ENCODE measurements at places on chromosomes 4 and X.

- DNase-seq = no peak
These were observed 187.7 kb downstream of the RAP1GDS1 start for GRCh38 chr4:98448908-98449307.

DNA sequence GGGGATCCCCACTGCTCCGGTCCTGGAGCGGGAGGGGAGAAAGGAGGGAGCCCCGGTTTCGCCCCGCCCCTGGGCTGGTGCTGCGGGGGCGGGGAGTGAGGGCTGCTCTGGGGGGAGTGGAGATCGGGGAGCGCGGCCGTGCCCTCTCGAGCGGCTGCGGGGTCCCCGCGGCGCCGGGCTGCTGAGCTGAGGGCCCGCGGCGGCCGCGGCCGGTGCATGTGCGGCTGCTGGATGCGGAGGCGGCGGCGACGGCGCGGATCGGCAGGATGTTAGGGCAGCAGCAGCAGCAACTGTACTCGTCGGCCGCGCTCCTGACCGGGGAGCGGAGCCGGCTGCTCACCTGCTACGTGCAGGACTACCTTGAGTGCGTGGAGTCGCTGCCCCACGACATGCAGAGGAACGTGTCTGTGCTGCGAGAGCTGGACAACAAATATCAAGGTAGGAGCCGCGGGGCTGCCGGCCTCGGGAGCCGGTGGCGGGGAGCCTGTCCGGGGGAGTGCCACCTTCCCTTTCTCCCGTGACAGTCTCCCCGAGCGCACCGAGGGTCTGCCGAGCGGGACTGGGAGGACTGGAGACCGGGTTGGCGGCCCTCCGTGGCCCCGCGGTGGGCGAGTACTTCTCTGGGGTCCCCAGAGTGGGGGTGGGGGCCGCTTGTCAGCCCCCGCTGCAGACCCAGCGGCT is at the start of gene ING2:
TSS of gene ING2 (plus strand) at position 129 of the 681 bp plus-strand sequence. CDS start at position 267, 138 bp downstream.
- DNase-seq = peak; percentile 75

GRCh38 chr4:108854786-108855185 is 91.9 kb upstream of the ETNPPL start:
- DNase-seq = no peak

- no peak for DNase-seq
These were observed 4.8 kb downstream of the ELK1 start for GRCh38 chrX:47645530-47645929.

- DNase-seq = no peak
These were observed 29.4 kb upstream of the NEUROG2 start for GRCh38 chr4:112545346-112545745.

DNA sequence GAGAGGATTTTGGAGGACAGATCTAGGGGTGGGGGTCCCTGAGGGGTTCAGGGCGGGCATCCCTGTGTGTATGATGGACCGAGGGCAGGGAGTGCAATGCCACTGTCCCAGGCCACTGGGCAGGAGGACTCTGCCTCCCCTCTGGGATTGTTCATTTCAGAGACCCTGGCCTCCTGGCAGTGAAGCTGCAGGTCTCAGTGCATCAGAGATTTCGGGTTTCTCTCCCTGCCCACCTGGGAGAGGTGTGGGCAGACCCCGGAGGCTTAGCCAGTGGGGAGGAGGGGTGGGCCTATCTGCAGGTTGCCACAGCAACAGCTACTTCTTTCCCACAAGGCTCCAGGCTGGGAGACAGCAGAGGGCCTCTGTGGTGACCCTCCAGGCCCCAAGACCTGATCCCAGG is 80.1 kb upstream of the LRPAP1 start:
- DNase-seq = no peak

GRCh38 chrX:54230435-54231148 is 47.5 kb upstream of the FAM120C start:
- no peak for DNase-seq

DNA sequence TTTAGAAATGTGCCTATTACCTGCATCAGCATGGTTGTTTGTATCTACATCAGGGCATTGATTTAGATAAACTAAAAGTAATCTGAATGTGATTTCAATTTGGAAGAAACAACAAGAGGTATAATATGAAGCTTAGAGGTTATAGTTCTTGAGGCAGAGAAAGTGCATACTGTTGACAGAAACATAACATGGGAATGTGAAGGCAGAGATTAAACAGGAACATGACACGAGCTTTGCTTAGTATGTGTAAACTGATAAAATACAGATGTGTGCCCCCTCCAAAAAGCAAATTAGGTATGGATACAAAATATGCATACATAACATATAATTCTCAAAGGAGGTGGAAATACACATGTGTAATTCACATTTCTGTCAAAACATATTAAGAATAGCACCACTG is 1180.2 kb upstream of the ADGRL3 start:
- DNase-seq = no peak

GRCh38 chr4:89438102-89438831 is 130.7 kb upstream of the GPRIN3 start:
- DNase-seq = peak; percentile 14

GRCh38 chr4:38939165-38939564 is 71.6 kb downstream of the FAM114A1 start:
- DNase-seq = no peak

DNA sequence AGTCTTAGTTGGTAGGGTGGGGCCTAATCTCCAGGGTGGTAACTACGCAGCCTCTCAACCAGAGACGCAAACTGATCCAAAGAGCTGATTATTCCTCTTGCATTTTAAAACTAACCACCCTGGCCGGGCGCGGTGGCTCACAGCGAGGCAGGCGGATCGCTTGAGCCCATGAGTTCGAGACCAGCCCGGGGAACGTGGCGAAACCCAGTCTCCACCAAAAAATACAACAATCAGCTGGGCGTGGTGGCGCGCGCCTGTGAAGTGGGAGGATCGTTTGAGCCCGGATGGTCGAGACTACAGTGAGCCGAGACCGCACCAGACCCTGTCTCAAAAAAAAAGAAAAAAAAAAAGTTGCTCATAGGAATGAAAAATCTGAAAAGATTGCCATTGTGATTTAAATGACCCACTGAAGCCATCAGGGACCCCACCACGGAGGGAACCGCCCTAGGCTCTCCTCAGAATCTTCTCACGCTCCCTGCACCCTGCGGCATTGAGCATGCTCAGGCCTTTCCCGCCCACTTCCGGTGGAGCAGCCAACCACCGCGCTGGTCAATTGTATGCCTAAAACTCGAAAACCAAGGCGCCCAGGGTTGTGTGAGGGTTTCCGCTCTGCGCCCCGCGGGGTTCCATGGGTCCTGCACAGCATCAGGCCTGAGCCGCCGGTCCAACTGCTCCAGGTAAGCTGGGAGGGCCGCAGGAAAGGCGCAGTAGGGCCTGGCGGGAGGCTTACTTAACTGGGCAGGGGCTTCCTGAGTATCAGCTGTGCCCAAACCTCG is at the start of gene TRIM60:
TSS of gene TRIM60 (plus strand) at position 564 of the 776 bp plus-strand sequence. CDS start 8,074 bp downstream, outside the sequence.
- no peak for DNase-seq

DNA sequence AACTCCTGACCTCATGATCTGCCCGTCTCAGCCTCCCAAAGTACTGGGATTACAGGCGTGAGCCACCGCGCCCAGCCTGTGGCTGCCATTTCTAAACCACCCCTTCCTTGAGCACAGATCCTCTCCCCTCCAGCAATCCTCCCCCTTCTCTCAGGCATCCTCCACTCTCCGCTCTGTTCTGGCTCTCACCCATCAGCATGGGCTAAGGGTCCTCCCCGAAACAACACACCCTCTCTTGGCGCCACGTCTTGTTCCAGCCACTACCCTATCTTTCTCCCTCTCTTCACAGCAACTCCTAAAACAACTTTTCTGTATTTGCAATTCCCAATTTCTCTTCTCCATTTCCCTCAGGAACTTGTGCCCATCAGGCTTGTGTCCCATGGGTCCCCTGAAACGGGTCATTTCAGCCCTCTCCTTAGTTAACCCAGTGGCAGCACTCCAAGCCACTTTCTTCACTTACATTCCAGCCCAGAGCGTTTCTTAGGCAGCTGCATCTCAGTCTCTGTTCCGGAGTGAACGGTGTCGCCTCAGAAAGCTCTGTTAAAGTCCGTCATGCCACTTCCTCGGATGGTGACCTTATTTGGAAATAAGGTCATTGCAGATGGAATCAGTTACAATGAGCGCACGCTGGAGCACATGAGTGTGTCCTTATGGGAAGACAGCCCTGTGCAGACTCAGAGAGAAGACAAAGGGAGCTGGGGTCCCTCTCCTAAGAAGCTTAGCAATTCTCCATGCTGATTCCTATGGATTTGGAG is 28.3 kb upstream of the CLDN24 start:
- no peak for DNase-seq

DNA sequence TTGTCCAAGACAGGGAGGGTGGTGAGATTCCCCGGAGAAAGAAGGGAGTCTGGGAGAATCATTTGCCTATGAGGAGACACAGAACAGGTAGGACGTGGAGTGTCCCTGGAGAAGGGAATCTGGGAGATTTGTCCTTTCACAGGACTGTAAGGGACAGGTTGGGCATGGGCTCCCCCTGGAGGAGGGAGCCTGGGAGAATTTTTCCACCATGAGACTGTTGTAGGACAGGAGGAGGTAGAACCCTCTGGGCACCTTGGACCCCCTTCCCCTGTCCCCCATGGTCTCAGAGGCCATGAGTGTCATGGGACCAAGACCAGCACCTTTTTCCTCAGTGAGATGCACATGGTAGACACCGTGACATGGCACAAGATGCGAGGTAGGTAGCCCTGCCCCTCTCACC is 2.8 kb downstream of the PORCN start:
- DNase-seq = no peak

Data from stimulated activated CD8-positive, alpha-beta memory T cell treated with anti-CD3 and anti-CD28 coated beads, Interleukin-12 subunit alpha, Interleukin-12 subunit beta, amount 100 ng/mL, for 1 hour (primary cell).